ENCODE measurements at places on chromosomes 4 and X.

- DNase-seq = no peak
These were observed 12.0 kb upstream of the MAP7D2 start for GRCh38 chrX:20128670-20129069.

- peak; percentile 48 for DNase-seq
These were observed 217.3 kb upstream of the TAPT1 start for GRCh38 chr4:16443504-16444088.

DNA sequence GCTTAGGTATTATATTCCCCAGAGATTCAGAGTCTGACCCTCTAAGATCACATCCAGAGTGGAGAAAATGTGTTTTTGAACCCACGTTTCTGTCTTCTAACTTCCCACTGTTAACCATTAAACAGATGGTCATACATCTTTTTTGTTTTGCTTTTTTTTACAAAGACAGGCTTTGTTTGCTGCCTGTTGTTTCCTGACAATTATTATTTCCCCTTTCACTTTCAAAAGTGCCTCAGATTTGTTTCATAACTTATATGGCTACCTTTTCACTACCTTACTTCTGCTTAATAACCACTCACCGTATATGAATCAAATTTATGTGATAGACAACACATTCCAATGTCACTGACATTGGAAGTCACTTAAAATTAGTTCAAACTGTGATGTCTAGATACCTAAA, 142.2 kb downstream of the HS3ST1 start:
- DNase-seq = peak; percentile 62

- no peak for DNase-seq
These were observed 194.8 kb upstream of the ATOH1 start for GRCh38 chr4:93633721-93634120.

GRCh38 chrX:44244008-44244407, 99.5 kb downstream of the EFHC2 start:
- DNase-seq = peak; percentile 46

DNA sequence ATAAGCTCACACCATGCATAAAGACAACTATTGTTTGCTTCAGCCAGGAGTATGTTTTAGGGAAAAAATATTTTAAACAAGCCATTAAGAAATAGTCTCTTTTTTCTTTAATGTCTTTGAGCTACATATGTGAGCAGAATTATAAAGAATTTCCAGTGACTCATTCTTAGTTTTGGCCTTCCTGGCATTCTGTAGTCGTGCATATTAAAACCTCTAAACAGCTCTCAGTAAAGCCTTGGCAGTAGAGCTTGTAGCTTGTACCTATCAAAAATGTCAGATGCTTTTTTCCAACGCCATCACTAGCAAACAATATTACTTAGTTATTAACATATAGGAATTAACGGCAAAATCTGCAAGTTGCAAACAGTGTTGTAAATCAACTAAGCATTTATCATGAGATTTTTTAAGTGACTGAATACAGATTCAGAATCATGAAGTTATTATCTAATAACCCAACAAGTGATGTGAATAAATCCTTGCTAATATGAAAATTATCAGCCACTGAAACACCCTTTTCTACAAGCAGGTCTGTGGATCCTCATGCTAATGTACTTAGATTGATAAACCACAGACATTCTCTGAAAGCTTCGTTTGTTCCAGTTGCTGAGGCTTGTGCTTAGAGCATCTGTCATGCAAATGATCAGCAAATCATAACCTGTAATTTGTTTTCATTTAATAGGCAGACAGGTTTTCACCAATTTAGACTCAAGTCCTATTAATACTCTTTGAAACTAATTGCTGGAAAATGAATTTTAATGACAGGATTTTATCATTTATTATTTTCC, 412.0 kb upstream of the ATOH1 start:
- no peak for DNase-seq

- DNase-seq = no peak
These were observed 91.1 kb downstream of the P2RY10 start for GRCh38 chrX:79036157-79036880.

- no peak for DNase-seq
These were observed 509.7 kb downstream of the INPP4B start for GRCh38 chr4:142336251-142336934.

GRCh38 chr4:189769131-189769530, 171.5 kb upstream of the FRG1 start:
- no peak for DNase-seq

GRCh38 chr4:184849185-184849584, 23.4 kb upstream of the ACSL1 start:
- no peak for DNase-seq

- no peak for DNase-seq
These were observed 36.2 kb downstream of the DCX start for GRCh38 chrX:111375747-111376146.

DNA sequence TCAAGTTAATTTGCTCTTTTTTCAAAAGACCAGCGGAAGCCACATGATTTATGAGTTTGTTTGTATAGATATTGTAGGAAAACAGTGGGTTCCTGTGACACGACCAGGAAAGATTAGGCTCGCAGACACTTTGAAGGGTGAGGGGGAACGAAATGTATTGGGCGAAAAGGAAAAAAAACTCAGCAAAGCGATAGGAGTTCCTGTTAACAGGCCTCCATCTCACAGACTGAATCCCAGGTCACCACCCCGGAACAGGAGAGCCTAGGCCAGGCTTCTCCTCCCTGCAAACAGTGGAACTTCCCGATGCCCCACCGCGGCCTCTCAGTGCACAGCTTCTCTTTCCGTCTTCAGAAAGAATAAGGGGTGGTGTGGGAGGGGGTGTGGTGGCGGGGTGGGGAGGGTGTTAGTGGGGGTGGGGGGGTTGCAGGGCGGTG, 181.8 kb upstream of the GPRIN3 start:
- no peak for DNase-seq

DNA sequence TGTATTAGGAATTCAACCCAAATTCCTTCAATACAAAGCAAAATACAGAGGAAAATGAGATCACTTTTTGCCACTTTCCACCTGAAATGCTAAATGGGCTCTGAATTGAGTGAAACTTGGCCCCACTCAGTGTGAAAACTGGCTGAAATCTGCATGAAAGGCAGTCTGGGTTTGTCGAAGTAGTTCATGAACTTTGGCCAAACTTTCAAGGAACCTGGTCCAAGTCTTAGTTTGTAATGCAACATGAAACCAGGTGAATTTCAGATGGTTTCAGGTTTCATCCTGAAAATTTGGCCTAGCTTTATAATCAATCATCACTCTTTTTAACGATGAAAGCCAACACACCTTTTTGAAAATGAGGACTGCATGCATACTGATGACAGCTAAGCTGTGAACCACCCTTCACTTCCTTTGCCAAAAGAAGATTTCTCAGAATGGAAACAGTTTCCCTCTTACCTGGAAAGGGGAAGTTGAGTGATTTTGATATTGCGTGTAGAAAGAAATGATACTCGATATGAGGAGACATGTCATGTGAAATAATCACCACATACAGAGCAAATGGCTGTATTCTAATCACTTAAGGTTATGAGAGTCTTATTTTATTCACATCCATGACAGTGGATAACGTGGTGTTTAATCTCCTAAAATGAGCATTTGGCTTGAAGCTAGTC, 209.9 kb upstream of the ETNPPL start:
- DNase-seq = no peak

DNA sequence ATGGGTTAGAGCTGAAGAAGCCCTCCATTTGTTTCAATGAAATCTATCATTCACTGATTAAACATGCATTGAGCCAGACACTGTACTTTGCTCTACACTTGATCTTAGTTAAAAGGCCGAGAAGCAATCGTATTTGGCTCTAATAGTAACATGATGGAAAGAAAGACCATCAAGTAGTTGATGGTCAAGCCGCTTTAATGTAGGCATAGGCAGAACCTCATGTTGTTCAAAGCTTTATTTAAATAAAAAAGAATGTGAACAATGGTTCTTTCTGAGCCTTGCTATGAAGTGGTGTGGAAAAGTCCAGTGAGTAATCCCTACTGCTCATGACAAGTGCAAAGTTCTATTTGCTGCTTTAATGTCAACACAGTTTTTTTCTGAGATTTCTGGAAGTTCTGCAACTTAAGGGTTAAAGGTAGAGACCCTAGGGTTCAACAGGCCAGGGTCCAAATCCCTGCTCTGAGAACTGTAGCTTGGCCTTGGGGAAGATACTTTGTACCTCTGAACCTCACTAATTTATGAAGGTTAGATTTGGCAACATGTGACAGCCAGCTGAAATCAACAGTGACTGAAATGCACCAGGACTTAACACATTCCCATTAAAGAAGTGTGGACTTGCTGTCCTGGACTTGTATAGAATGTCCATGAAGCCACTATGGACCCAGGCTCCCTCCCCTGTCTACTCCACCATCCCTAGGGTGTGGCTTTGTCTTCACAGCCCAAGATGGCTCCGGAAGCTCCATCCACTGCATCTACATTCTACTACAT, 17.9 kb upstream of the LAP3 start:
- no peak for DNase-seq

GRCh38 chr4:145484225-145484846, 2.7 kb downstream of the SMAD1 start:
- no peak for DNase-seq

GRCh38 chr4:2694691-2695090, 61.4 kb downstream of the TNIP2 start:
- no peak for DNase-seq

GRCh38 chr4:82818664-82819662, 20.4 kb upstream of the SCD5 start:
- no peak for DNase-seq

DNA sequence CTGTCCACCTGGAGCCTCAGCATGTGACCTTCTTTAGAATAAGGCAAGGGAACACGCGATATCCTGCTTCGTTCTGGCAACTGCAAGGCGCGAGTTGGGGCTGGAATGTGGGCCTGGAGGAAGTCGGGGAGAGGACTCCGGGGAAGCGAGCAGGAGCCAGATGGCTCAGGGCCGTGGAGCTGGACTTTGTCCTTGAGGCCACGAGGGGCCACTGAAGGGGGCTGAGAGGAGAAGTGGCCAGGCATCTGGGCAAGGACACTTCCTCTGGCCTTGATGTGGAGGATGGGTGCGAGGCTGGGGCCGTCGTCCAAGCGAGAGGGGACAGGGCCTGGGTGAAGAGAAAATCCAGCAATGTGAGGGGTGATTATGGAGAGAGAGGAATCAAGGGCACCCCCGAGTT, 12.2 kb upstream of the DUSP9 start:
- DNase-seq = no peak

- DNase-seq = no peak
These were observed 269.6 kb downstream of the GBA3 start for GRCh38 chr4:22962295-22962694.

DNA sequence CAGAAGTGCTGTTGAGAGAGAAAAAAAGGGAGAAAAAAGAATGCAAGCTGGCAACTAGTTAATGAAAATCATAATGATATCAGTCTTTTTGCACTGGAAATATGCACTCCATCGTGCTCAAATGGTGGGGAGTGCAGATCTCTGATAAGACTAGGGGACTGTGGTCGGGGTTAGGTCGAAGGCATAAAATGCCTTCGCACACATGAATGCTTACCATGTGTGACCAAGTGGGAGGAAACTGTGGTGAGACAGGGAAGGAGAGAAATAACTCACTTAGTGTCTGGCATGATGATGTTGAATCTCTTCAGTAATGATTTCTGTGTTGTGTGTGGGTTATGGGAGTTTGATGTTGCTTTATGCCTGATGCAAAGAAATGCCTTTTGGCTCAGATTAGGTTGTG, 358.9 kb downstream of the FBXO8 start:
- DNase-seq = no peak

DNA sequence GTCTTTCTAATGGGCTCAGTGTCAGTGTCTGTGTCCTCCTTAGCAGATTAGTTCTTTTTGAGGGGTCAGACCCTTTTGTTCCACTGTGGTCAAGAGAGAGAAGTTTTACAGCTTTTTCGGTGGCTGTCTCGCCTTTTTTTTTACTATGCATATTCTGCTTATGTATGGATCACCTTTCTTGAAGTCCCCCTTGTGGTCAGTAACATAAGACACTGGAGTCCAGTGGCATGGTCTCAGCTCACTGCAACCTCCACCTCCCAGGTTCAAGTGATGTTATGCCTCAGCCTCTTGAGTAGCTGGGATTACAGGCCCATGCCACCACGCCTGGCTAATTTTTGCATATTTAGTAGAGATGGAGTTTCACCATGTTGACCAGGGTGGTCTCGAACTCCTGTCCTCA, 54.0 kb upstream of the PGRMC2 start:
- DNase-seq = no peak

- DNase-seq = no peak
These were observed 40.2 kb downstream of the STX18 start for GRCh38 chr4:4501679-4502078.

DNA sequence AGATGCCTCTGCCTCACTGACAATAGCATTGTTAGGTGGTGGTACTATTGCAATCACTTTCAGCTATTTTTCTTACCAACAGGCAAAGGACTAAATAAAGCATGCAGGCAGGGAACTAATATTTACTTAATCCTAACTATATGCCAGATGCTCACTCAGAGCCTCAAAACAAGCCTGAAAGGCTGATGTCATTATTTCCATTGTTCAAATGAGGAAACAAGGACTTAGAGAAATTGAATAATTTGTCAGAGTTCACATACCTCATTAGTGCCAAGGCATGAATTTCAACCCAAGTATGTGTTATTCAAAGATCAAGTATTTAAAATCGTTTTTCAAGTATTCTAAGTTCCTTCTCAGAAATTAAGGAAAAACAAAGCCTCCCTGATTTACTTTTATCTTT, 374.9 kb upstream of the TECRL start:
- DNase-seq = no peak

DNA sequence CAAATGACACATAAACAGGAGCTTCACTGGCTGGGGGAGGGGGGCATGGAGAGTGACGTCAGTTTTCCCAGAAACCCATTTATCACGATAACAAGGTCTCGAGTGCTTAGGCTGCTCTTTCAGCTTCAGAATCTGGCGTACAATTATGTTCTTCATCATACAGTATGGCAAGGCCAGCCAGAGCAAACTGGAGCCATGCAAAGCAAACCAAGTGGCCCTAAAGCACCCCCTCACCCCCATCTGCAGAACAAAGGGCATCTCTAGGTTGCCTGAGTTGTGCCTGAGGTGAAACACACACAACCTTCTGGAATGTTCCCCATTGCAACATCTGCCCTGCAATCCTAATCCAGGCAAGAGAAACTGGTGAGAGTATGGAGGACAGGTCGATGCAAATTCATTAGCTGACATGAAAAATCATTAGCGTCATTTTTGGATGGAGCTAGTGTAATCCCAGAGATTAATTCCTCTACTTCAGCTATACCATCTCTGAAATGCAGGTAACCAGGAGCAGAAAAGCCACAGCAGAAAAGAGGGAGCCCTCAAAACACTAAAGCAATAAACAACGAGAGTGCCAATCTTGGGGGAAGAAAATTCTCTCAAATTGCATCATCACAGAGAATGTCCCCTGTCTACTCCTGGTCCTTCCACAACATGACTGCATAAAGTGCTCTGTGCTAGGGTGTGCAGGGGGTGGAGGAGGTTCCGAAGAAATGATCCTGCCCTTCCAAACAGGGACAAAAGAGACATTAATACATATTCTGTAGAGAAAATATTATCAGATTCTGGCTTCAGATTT, 1.8 kb downstream of the SEPTIN6 start:
- DNase-seq = peak; percentile 18

GRCh38 chrX:17635231-17635630, 102.1 kb upstream of the SCML1 start:
- no peak for DNase-seq

Measured in B cell (primary cell).